MCF 10A (cell line): ENCODE measurements at places on chromosomes 3 and 15.
A peak's percentile ranks its signal among the peaks of the same experiment; 100 is the strongest.

DNA sequence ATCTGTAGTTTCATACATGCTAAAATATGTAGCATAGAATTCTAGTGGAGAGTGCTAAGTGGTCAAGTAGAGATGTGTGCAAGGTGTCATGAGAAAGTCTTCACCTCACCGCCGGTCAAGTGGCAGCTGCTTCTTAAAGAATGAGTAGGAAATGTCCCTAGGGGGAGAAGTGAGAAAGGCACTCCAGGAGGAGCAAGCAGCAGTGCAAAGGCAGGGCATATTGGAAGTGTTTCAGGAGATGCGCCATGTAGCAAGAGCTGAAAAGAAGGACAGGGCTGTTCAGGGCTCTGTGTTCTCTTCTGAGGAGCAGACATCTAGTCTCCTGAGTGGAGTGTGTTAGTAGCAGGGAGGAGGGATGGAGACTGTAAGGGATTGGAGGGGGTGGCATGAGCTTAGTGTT lies 312.4 kb upstream of the SEMA6D start:
- DNase-seq: no peak

DNA sequence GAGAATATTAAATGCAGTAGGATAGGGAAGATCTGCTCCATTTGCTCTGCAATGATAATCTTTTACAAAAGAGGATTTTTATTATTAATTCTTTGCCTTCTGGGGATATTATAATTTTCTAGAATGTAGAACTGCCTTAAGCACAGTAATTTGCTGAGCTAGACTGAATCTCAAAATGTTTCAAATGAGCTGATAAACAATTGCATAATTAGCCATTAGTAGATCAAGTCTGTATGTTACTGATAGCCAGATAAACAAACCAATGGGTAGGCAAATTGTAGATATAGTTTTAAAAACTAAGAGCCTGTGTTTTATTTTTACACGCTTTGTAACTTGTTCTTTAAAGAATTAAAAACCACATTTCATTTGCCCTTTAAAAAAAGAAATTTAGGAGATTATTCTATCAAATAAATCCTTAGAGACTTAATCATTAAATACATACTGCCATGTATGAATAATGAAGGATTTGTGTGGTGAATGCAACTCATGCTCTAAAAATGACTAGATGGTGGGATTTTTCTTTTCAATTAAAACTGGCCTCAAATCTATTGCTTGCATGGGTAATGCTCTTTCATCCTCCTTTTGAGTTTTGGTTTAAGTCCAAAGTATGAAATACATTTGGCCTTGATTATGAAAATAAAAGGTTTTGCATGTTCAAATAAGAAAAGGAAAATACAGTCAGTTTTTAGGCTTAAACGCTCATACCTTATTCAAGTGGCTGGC lies 32.6 kb upstream of the NANOGP8 start:
- no peak for DNase-seq

- DNase-seq: no peak
Observed at GRCh38 chr3:136109499-136109898, 86.6 kb downstream of the MSL2 start.

- no peak for DNase-seq
Observed at GRCh38 chr15:45201557-45201859, 13.7 kb upstream of the SHF start.

GRCh38 chr3:77513542-77513941 lies 473.6 kb downstream of the ROBO2 start:
- no peak for DNase-seq

DNA sequence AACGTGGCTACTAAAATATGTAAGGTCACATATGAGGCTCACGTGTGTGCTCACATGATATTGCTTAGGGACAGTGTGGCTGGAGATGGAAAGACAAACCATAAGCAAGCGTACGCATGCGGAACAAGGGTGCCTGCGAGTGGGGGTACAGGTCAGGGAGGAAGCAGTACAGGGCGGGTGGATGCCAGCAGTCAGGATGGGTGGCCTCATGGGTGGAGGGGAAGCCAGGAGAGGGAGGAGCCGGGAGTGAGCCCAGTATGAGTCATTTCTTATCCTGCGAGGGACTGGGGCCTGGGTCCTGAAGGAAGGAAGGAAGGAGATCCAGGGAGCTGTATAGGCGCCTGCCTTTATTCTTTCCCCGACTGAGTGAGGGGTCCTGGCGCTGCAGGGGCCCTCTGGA lies 42.0 kb upstream of the CGNL1 start:
- DNase-seq: peak; percentile 38

DNA sequence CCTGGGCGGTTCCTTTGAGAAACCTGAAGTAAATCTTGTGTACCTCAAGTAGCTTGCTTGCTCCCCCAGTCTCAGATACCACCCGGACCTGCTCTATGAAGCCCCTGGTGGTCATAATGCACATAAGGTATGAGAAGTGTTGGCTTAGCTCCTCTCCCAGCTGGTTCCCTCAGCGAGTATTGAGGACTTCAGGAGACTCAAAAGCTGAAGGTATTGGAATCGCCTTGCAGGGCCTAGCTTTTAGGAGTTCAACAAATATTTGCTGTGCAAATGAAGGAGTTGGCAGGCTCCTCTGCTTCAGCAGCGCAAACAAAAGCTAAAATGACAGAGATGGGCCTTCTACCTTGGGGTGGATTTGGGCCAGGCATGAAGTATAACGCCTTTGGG lies 1.7 kb downstream of the CMTM8 start:
- peak; percentile 35 for DNase-seq

DNA sequence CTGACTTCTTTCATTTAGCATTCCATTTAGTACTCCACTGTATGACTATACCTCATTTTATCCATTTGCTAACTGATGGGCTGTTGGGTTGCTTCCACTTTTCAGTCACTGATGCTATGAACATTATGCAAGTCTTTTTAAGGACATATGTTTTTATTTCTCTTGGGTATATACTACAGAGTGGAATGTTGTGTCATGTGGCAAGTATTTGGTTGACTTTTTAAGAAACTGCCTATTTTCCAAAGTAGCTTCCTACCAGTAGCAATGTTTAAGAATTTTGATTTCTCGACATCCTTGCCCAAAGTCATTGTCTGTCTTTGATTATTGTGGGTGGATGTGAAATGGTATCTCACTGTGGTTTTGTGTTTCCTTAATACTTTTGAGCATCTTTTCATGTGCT lies 110.1 kb upstream of the TPM1 start:
- DNase-seq: peak; percentile 51

DNA sequence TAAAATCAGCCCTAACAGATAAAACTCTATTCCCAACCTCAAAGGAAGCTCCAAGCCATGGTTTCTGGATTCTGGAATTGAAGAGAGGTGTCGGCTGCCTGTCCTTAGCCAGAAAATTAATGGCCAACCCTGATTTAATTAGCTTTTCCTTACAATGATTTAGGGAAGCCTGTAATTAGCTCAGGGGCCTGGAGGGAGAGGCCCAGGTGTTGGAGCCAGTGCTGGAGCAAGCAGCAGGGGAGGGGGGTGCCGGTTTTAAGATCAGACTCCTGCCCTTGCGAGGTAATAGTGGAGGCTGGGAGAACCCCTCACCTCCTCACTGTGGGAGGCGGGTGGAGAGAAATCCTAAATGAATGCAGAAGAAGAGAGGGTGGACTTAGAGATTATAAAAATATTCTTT lies 14.7 kb upstream of the ATP2B2 start:
- no peak for DNase-seq

GRCh38 chr3:10088256-10088655 lies 19.8 kb downstream of the FANCD2OS start:
- DNase-seq: no peak

- no peak for DNase-seq
Observed at GRCh38 chr3:47108546-47108945, 55.4 kb downstream of the SETD2 start.

DNA sequence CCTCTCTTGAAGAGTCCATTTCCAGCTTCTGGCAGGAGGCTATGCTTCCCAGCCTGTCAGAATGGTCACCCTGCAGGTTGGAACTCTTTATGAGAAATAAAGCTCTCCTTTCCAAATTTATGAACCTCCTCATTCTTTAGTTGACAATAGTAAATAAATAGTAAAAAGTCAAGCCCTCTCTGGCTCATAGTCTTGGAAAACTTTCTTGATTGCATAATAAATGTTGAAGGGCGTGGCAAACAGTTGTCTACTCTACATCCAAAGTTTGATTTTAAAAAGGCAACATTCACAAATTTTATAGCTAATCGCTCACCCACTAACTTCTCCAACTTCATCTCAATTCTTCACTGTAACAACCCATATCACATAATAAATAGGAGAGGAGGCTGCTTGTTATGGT lies 58.8 kb downstream of the MCF2L2 start:
- peak; percentile 62 for DNase-seq

GRCh38 chr3:118207271-118207670 lies 827.4 kb downstream of the IGSF11 start:
- no peak for DNase-seq
